CD8-positive, alpha-beta T cell (primary cell): ENCODE measurements at places on chromosomes 13 and 19. TPM values are rescaled to one million over a fixed set of nuclear protein-coding genes. Genes with fewer than 3 reads are reported as not detected.

The ZNF320 gene
- 5.5 TPM for total RNA-seq

The POGLUT2 gene
- 1.2 TPM for total RNA-seq

The CATSPERD gene
- total RNA-seq: not detected

The ZNF491 gene
- total RNA-seq: 0.89 TPM

GRCh38 chr19:3405261-3405653 lies 38.9 kb downstream of the NFIC start:
- no peak for DNase-seq

DNA sequence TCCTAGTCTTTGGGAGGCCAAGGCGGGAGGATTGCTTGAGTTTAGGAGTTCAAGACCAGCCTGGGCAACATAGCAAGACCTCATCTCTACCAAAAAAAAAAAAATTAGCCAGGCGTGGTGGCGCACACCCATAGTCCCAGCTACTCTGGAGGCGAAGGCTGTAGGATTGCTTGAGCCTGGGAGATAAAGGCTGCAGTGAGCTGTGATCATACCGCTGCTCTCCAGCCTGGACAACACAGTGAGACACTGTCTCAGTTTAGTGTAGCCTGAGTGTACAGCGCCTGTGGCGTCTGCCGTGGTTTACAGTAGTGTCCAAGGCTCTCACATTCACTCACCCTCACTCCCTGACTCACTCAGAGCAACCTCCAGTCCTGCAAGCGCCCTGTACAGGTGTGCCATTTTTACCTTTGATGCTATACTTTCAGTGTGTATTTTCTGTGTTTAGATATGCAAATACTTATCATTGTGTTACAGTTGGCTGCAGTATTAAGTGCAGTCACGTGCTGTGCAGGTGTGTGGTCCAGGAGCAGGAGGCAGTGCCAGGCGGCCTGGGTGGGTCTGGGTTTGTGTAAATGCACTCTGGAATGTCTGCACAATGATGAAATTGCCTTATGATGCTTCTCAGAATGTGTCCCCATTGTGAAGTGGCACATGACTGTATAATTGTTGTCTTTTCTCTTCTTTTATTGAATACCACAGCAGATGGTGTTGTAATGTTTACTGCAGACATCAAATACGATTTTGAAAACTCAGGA lies 36.1 kb upstream of the DCUN1D2 start:
- DNase-seq: no peak

DNA sequence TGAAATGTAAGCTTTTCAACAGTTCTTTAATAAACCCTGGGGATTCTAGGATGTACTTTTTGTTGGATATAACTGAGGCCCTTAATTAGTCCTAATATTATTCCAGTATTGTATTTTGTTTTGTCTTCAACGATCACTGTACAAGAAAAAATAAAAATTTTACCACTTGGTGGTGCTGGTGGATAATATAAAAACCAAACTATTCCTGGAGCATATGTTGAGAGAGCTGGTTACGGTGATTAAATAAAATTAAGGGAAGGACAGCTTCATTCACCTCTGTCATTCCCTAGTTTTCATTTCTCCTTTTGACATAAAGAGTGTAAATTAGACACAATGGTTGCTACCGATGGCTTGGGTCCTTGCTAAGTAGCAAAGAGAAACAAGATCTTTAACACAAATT lies 598.6 kb upstream of the PCDH20 start:
- DNase-seq: no peak

- DNase-seq: no peak
Measured at GRCh38 chr13:71056581-71056980, 810.4 kb downstream of the DACH1 start.

- no peak for DNase-seq
Measured at GRCh38 chr19:39419003-39419402, 6.5 kb downstream of the PLEKHG2 start.

GRCh38 chr19:30666301-30666803 lies 294.2 kb downstream of the ZNF536 start:
- peak; percentile 48 for DNase-seq

DNA sequence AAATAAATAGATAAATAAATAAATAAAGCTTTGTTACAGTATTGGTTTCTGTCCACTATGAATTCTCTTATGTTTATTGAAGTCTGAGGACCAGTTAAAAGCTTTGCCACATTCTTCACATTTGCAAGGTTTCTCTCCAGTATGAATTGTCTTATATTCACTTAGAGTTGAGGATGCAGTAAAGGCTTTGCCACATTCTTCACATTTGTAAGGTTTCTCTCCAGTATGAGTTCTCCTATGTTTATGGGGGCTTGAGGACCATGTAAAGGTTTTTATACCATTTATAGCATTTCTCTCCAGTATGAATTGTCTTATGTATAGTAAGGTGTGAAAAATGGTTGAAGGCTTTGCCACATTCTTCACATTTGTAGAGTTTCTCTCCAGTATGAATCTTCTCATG lies 168.3 kb downstream of the ZNF737 start:
- DNase-seq: no peak

DNA sequence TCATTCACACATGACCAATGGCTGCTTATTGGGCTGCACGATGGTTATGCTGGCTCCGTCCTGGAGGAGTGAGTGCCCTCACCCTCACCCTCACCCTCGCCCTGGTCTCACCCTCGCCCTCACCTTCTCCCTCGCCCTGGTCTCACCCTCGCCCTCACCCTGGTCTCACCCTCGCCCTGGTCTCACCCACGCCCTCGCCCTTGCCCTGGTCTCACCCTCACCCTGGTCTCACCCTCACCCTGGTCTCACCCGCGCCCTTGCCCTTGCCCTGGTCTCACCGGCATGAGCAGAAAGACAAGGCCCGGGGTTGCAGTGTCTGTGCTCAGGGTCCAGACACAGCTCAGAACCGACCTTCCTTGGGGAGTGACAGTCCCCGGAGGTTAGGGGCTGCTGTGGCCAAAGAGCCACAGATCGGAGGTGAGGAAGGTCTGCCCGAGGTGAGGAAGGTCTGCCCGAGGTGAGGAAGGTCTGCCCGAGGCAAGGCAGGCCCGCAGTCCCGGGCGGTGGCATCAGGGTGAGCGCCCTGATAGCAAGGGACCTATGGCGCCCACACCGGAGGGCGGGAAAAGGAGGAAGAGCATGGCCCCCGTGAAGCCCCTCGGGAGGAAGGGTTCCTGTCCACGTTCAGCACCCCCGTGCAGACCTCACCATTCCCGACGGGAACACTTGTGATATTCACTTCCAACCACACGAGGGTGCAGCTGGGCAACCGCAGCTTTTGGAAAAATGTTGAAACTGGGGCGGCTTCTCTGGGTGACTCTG lies 65.6 kb downstream of the MCF2L start:
- no peak for DNase-seq

DNA sequence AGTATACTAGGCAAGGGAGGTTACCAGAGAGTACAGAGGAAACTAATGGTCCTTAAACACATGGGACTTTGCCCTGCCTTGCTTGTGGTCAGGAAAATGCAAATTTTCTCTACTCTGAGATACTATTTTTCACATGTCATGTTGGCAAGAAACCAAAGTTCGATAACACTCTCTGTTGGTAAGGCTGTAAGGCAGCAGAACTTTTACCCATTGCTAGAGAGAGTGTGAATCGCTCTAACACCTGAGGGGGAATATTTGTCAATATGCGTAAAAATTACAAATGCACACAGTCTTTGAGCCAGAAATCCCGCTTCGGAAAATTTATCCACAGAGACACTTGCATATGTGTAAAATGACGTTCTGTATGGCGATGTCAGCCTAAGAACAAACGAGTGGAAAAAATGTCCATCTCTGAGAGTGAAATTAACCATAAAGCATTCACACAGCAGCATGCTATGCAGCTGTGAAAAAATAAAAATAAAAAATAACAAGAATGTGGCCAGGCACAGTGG lies 9.5 kb upstream of the RFX1 start:
- no peak for DNase-seq

- no peak for DNase-seq
Measured at GRCh38 chr19:2059422-2060201, 8.6 kb upstream of the MKNK2 start.

- DNase-seq: no peak
Measured at GRCh38 chr13:38871275-38871674, 119.4 kb downstream of the STOML3 start.

DNA sequence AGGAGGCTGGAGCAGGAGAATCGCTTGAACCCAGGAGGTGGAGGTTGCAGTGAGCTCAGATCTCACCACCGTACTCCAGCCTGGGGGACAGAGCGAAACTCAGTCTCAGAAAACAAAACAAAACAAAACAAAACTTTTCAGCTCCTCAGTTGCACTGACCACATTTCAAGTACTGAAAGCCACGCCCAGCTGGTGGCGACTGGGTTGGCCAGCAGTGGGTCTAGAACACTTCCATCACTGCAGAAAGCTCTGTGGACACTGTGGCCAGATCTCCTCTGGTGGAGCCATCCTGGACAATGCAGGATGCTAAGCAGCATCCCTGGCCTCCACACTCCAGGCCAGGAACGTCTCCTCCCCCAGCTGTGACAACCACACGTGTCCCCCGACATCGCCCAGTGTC lies 21.1 kb downstream of the TLE2 start:
- DNase-seq: no peak
